ENCODE measurements at places on chromosomes 16 and 17.

DNA sequence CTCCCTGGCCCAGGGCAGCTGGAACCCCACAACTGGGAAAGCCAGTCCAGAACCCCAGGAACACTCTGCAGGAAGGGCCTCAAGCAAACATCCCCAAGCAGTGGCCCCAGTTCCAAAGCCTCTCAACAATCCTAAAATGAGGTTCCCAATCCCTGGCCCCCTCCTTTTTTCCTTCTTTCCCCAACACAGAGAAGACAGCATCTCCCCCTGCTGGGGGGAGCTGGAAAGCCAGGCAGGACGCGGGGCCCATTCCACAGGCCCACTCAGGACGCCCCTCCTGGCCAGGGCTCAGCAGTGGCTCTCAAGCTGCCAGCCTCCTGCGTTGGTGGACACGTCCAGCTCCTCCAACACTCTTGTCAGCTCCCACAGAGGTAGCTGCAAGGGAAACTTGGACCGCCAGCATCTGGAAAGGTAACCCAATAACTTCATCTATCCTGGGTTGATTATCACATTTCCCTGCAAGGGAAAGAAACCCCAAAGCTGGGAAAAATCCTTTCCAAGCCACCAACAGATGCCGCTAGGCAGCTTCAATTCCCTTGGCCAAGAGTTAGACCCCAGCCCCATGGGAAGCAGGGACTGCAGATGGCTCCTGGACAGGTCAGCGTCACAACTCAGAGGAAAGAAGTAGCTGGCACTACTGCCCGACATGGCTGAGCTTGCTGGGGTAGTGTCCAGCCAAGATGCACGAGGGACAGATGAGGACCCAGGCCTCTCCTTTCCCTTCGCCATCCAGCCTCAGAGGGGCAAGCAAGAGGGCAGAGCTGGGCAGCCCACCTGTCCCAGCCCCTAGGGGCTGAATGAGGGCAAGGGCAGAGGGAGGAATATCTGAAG, 7.6 kb downstream of the HDAC5 start:
- no peaks in the 10 kb centered on the region for H3K27me3 ChIP-seq
- H3K27ac ChIP-seq, result no peak overlapping the region
- no peak overlapping the region for H3K4me3 ChIP-seq
- H3K36me3 ChIP-seq, result peaks cover 30% of the 10 kb centered on the region
- H3K4me1 ChIP-seq, result peaks cover 30% of the 10 kb centered on the region

DNA sequence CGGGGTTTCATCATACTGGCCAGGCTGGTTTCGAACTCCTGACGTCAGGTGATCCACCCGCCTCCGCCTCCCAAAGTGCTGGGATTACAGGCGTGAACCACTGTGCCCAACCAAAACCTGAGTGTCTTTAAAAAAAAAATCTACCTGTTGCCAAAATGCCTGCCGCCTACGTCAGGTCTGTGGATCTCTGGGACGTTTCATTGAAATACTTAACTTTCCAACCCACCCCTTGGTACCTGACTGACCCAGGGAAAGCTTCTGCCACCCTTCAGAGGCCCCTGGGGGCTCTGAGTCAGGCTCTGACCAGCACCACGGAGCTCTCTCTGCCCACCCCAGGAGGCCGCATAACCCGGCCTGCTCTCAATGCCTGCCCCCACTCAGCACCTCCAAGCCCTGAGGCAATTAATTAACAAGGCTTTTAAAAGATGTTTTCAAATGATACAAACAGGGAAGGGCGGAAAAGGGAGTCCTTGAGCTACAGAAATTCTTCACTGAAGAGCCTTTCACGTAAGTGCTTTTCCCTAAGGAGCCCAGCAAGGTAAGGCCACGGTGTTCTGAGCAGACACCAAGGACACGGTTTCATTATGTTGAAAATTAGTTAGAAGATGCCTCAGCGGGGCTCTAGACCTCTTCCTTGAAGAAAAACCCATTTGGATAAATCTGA, 29.3 kb upstream of the GSG1L start:
- H3K4me3 ChIP-seq, result no peak overlapping the region
- DNase-seq, result no peak
- H3K27me3 ChIP-seq, result no peaks in the 10 kb centered on the region
- H3K27ac ChIP-seq, result peak overlapping the region; percentile 24

- no peaks in the 10 kb centered on the region for H3K27me3 ChIP-seq
- H3K36me3 ChIP-seq, result no peaks in the 10 kb centered on the region
- H3K4me1 ChIP-seq, result no peaks in the 10 kb centered on the region
These were observed 334.9 kb downstream of the WWOX start for GRCh38 chr16:78434401-78434800.

DNA sequence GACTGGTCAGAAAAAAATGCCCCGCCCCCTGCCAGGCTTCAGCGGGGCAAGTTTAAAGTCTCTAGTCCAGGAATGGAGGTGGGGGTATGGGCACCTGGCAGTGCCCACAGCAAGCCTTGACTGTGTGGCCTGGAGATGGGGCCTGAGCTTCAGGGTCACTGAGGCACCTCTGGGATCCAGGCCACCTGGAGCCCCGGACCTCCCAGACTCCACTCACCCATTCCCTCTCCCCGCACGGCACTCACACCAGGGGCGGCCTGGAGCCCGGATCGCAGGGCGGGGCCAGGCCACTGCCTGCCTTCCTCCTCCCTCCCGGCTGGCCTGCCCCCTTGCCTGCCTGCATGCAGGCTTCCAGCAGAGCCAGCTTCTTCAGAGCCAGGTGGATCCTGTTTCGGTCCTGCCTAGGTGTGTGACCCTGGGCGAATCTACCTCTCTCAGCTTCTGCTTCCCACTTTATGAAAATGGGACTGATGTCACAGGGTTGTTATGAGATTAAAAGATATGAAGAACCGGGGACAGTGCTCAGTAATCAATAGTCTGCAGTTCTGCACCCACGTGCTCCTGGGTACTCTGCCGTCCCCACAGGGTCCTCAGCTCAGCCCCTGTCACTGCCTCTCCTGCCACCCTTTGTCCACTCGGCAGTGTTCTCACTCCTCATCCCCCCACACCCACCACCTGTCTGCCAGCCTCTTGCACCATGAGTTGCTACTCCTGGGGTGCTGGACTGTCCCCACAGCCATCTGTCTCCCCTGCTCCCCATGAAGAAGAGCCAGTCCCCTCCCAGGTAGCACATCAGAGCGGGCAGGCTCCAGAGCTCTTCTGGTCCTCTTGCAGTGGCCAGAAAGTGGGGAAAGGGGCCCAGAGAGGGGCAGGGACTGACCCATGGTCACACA, 1.2 kb upstream of the TCAP start:
- no peak for DNase-seq
- peaks cover 68% of the 10 kb centered on the region for H3K4me1 ChIP-seq
- no peak overlapping the region for H3K4me3 ChIP-seq

DNA sequence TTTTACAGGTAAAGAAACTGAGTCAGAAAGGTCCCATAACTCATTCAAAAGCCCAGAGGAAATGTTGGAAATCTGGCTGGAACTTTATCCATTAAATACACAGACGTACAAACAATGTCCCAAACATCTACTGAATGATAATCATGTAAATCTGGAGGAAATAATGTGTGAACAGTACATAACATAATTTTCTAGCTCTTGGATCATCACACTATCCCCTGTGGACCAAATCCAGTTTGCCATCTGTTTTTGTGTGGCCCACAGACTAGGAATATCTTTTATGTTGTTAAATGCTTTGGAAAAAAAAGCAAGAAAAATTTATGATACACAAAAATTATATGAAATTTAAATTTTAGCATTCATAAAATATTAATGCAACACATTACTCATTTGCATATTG, 389.9 kb upstream of the SOX9 start:
- H3K27me3 ChIP-seq, result no peaks in the 10 kb centered on the region
- H3K4me1 ChIP-seq, result no peaks in the 10 kb centered on the region
- no peak for DNase-seq
- no peaks in the 10 kb centered on the region for H3K36me3 ChIP-seq
- H3K27ac ChIP-seq, result no peak overlapping the region

DNA sequence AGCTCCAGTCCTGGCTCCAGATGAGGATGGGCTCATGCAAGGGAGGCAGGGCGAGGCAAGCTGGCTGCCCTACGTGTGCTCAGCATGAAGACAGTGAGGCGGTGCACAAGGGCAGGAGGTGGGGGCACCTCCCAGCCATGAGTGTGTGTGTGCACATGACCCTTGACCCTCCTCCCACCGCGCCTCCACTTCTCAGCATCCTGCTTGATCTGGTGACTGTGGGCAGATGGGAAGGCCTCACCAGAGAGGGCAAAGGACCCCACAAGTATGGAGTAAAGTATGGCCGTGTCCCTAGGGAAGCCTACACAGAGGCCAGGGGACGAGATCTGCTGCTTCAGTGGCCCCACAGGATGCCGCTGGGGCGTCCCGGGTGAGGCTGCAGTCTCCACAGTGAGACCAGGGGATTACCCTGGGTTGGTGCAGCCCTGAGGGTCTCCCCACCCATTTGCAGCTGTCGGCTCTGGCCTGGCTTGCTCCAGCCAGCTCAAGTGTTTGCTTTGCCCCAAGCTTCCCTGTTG, 7.9 kb upstream of the RNF222 start:
- no peak overlapping the region for H3K4me3 ChIP-seq
- no peak for DNase-seq
- H3K36me3 ChIP-seq, result no peaks in the 10 kb centered on the region
- no peaks in the 10 kb centered on the region for H3K27me3 ChIP-seq
- H3K27ac ChIP-seq, result no peak overlapping the region

DNA sequence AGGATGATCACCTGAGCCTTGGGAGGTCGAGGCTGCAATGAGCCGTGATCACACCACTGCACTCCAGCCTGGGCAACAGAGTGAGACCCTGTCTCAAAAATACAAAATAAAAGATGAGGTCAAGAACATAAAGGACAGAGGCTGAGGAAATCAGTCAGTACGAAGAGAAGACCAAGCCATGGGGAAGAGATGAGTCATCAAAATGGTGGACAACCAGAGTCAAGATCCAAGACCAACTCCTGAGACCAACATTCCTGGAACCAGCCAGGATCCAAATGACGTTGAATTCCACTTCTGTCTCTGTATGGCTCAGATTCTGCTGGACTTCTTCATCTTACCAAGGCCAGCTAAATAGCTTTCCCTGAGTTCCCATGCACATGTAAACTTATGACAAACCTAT, 44.8 kb upstream of the NOG start:
- no peaks in the 10 kb centered on the region for H3K4me1 ChIP-seq
- H3K4me3 ChIP-seq, result no peak overlapping the region
- DNase-seq, result no peak

DNA sequence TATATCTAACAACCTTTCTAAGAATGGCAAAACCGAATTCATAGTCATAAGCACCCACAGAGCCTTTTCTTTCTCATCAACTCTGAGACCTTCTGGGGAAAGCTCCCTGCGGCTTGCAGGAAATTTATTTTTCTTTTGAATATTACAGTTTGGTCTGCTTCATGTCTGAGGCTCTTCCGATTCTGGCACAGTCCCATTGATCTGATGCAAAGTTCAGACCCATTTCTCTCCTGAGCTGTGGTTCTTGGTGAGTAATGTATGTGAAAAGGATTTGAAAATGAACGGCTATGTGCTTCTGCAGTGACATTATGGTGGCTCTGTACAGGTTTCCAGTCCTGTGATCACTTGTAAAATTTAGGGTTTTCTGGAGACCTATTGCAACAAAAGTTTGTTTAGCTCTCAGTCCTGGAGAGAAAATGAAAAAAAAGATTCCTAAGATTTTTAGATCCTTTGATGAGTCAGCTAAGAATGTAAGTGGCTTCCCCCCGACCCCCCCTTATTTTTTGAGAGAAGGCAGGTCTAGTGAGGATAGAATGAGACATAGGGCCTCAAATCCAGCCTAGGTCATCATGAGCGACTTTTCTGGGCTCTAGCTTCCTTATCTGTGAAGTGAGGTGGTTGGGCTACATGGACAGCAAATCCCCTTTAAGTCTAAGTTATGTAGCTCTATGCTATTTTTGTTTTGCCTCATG, 4.6 kb downstream of the GAN start:
- no peak for DNase-seq
- peaks cover 20% of the 10 kb centered on the region for H3K4me1 ChIP-seq
- no peaks in the 10 kb centered on the region for H3K27me3 ChIP-seq

DNA sequence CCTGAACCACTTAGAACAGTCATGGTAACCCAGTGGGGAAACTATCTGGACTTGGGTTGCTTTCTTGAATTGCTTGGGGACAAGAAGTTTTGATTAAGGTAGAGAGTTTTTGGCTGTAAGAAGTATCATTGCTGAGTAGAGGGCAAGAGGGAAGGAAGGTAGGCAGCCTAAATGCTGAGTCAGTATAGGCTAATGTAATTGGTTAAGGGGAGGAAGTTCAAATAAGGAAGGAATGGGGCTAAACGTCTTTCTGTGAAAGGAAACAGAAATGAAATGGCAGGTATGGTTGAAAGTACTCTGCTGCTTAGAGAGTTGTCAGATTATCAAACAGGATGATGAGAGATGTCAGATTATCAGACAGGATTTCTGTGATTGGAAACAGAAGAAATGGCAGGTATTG, 20.3 kb downstream of the KPNB1 start:
- no peak overlapping the region for H3K27ac ChIP-seq
- DNase-seq, result no peak
- peaks cover 98% of the 10 kb centered on the region for H3K36me3 ChIP-seq
- no peaks in the 10 kb centered on the region for H3K4me1 ChIP-seq
- no peak overlapping the region for H3K4me3 ChIP-seq
- H3K27me3 ChIP-seq, result no peaks in the 10 kb centered on the region

DNA sequence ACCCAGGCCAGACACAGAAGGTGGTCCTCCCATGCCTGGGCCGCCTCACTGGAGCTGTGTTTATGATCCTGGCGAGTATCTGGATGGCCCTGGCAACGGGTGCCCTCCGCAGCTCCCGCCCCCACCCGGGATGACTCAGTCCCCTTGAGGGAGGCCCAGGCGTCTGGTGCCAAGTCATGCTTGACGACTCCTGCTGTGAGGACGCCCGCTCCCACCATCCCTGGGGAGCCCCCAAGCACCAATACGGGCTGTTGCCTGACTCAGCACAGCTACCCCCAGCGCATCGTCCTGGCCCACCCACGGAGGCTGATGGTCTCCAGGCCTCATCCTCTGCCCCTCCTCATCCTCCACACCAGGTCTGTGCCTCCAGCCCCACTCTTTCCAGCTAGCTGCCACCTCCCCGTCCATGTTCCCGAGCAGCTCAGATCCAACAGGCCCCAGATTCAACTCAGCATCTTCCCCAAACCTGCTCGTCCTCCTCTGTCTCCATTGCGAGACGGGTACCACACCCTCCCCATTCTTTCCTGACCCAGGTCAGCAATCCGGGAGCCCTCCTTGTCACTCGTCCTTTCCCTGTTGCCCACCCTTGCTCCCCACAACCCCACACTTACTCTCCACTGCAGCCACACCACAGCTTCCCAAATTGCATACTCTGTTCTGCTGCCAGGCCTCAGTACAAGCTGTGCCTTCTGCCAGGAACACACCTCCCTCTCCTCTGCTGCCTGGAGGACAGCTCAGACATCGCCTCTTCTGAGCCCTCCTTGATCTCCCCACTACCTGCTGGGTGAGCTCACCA, 2.6 kb downstream of the CAMKK1 start:
- peaks cover under 1% of the 10 kb centered on the region for H3K36me3 ChIP-seq
- H3K27ac ChIP-seq, result no peak overlapping the region
- no peak overlapping the region for H3K4me3 ChIP-seq
- H3K4me1 ChIP-seq, result peaks cover 67% of the 10 kb centered on the region
- peak; percentile 81 for DNase-seq
- no peaks in the 10 kb centered on the region for H3K27me3 ChIP-seq

DNA sequence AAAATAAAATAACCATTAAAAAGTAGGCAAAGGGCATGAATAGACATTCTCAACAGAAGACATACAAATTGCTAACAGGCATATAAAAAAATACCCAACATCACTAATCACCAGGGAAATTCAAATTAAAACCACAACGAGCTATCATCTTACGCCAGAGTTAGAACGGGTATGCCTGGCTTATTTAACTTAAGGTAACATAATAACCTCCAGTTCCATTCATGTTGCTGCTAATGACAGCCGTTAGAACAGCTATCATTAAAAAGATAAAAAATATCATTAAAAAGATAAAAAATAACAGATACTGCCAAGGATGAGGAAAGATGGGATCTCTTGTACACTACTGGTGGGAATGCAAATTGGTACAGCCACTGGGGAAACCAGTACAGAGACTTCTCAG, 89.3 kb downstream of the GAS7 start:
- DNase-seq, result no peak
- H3K27me3 ChIP-seq, result no peaks in the 10 kb centered on the region
- peaks cover 6% of the 10 kb centered on the region for H3K4me1 ChIP-seq
- no peak overlapping the region for H3K27ac ChIP-seq
- no peaks in the 10 kb centered on the region for H3K36me3 ChIP-seq

Data from upper lobe of right lung (tissue), 1 donor.